ENCODE measurements at places on chromosomes 1 and 21.
A peak's percentile ranks its signal among the peaks of the same experiment; 100 is the strongest.

GRCh38 chr1:241857131-241857530 lies 9.1 kb downstream of the EXO1 start:
- peak; percentile 4 for DNase-seq

GRCh38 chr1:35619237-35620121 lies 21.8 kb downstream of the PSMB2 start:
- no peak for DNase-seq

GRCh38 chr1:239807361-239807760 lies 284.3 kb upstream of the FMN2 start:
- no peak for DNase-seq

GRCh38 chr1:178501705-178502329 lies 5.1 kb upstream of the CLEC20A start:
- DNase-seq = no peak

DNA sequence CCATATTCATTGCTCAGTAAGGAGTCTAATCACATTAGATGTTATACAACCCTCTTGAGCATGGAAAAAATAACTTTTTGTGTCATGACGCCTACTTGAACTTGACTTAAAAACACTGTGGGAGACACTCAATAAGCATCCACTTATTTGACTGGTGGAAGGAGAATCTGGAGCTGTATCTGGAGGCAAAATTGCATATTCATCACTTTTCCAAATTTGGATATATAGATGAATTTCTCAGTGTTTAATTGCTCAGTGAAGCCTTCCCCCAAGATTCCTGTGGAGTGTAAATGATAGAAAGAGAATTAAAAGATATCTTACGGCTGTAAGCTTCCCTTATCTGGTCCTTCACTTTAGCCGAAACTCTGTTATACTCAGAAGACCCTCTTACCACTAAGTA lies 610.7 kb upstream of the ADGRL2 start:
- DNase-seq = no peak

DNA sequence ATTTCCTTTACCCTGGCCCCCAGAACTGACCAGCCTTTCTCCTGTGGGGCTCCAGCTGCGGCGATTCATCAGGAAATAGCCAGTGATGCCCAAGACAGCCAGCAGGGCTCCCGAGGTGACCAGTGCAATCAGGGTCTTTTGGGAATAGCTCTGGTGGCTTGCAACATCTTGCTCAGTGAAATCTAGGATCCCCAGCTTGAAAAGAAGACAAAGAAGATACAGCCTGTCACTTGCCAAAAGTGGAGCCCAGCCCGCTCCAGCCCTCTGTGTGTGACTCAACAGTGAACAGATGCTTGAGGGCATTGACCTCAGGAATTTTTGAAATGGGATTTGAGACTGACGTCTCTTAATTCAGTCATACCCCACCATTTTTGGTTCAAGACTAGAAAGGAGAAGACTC lies 22.3 kb downstream of the CD34 start:
- no peak for DNase-seq

- DNase-seq = no peak
These were observed 1411.7 kb upstream of the B3GALT2 start for GRCh38 chr1:194598098-194598497.

DNA sequence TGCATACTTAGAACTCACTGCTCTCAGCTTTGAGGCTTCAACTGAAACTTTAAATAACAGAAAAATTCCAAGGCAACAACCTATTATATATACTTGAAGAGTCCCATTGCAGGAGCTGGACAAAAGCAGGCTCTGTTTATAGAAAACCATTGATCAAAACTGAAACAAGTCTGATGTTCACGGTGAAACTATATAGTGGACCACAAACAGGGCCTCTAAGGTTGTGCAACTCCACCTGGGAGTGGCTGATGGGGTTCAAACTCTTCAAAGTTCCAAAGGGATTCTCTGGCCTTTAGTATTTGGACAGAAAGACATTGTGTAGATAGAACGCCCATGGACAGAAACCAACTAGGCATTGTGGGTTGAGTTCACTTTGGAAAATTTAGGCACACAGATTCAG lies 140.3 kb downstream of the ZC3H11B start:
- no peak for DNase-seq

- no peak for DNase-seq
These were observed 334.0 kb upstream of the PBX1 start for GRCh38 chr1:164225011-164225410.

DNA sequence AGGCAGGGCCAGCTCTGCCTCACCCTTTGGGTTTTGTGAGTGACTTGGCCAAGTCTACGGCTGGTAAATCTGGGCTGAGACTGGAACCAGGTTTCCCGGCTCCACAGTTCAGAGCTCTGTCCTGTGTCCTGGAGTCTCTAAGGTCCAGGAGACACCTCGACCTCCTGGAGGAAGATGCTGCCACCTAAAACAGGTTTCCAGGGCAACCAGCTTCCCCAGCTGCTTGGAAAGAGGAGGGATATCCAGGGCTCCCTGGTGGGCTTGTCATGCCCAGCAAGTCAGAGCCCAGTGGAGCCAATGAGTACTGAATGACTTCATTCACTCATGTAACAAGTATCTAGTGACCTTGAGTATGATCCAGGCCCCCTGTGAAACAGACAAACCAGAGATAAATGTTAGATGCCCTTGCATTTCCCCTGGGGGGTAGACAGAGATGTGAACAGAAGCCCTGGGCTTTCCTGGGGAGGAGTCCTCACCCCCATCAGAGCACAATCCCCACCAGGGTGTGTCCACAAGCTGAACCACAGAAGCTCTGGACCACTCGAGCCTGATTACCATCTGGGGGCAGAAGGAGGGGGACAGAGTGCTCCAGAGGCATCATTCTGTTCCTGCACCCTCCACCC lies 181.2 kb upstream of the RAB4A start:
- DNase-seq = no peak

DNA sequence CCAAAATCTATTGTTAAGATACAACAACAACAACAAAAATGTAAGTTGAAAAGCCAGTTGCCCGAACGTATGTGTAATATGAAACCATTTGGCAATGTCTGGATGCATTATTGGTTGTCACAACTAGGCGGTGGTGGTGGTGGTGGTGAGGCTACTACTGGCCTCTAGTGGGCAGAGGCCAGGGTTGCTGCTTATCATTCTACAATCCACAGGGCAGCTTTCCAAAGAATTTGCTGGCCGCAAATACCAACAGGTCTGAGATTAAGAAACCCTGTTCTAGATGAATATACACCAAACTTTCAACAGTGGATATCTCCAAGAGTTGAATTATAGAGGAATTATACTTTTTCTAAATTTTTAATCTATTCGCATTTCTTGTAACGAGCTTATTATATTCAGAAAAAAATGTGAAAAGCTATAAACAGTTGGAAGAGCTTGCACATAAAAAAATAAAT lies 26.8 kb upstream of the ZNF697 start:
- peak; percentile 72 for DNase-seq

Measured in skeletal muscle cell (primary cell).